NCI-H1105 (cell line): ENCODE measurements at places on chromosomes 3 and 15.

DNA sequence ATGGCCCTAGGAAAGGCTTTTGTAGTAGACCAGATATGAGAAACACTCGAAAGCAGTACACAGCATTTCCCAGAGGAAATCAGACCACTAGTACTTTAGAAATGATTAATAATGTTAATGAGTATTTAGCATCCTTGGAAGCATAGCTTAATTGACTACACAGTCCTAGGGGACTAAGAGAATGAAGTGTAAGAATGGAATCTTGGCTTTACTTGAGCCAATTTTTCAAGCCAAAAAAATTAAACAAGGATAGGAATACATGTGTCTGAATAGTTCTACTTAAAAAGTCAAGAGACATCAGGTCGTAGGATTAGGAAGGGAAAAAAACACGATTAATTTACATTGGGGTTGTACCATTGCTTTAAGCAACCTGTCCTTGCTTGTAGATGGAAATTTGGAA lies 38.2 kb downstream of the DPPA2 start:
- no peak for DNase-seq

DNA sequence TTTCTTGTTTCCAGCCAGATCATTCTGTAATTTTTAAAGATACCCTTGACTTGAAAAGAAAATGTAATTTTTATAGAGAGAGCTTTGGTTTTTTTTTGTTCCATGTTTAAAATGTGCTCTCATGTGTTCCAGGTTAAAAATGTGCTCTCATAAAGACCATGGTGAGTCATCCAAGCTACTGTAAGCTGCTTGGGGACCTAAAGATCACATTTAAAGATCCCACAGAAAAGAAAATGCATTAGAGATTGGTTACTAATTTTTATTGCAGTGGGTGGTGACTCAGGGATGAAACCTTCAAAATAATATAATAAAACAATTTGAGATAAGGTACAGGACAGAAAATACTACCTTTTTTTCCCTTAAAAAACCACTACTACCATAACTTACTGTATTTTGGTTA lies 11.0 kb downstream of the TCF12 start:
- no peak for DNase-seq

GRCh38 chr3:128549283-128550112 lies 56.5 kb upstream of the GATA2 start:
- no peak for DNase-seq

- DNase-seq = no peak
Observed at GRCh38 chr3:118544458-118544857, 490.2 kb downstream of the IGSF11 start.

- DNase-seq = no peak
Observed at GRCh38 chr3:82562896-82563295, 801.5 kb upstream of the GBE1 start.

DNA sequence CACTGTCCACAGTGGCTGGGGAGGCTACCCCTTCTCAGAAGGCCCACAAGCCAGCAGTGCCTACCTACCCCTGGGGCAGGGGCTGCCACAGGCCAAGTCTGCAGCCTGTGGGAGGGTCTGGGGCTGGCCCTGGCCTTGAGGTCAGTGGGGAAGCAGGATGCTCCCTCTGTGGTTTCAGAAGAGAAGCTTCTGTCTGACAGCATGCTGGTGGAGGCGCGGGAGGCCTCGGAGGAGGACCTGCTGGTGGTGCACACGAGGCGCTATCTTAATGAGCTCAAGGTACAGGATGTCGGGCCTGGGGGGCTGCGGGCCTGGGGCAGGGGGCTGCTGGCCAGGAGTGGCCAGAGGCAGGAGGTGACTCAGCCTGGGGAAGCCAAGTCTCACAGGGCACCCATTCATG lies 3.2 kb downstream of the HDAC11 start:
- DNase-seq = no peak

DNA sequence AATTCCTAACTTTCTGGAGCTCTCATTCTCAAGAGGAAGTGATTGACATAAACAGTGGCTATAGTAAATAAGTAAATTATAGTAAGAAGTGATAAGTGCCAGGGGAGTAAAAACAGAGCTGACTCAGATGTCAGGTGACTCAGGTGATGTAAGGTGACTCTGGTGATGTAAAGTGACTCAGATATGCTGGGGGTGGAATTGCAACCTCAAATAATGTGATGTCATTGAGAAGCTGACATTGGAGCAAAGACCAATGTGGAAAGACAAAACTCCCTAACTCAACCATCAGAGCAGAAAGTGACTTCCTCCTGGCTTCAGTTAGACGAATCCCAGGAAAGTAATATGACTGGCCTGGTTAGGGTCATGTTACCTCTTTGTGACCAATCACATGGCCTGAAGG lies 144.2 kb upstream of the SNTN start:
- DNase-seq = no peak

DNA sequence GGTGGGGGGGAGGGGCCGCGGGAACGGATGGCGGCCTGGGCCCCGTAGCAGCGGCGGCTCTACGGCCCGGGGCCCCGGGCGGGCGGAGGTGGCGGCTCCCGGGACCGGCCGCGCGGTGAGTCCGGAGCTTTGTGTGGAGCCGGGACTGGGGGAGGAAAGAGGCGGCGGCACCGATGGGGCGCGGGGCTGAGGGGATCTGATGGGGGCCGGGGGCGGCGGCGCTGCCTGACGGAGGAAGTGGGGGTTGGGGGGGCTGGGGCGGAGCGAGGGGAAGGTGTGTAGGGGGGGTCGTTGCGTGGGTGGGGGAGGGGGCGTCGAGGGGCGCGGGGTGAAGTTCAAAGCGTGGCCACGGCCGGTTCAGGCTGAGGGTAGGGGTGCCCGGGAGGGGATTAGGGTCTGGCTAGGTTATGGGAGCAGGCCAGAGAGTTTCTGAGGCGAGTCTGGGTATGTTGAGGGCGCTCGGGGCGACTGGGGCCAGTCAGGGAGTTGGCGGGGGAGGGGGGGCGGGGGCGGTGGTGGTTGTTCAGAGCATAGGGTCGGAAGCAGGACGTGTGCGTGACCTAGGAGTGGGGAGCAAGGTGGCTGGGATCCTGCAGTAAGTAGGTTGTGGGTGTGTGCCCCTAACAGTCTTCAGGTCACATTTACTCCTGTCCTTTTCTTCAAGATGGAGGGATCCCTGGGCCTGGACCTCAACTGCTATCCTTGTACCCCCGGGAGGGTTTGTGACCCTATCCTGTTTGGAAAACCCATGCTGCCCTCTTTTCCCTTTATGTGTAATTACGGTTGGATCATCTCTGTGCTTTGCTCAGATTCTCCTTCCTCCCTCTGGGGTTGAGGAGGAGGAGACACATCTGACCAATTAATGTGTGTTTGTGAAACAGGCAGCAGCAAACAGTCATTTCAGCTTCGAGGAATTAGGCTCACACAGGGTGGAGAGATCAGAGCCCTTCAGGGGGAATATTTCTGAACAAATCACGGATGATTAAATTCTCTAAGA lies 644 bp downstream of the ZNF609 start:
- peak; percentile 64 for DNase-seq

GRCh38 chr3:8638994-8639658 lies 5.5 kb downstream of the SSUH2 start:
- DNase-seq = no peak

DNA sequence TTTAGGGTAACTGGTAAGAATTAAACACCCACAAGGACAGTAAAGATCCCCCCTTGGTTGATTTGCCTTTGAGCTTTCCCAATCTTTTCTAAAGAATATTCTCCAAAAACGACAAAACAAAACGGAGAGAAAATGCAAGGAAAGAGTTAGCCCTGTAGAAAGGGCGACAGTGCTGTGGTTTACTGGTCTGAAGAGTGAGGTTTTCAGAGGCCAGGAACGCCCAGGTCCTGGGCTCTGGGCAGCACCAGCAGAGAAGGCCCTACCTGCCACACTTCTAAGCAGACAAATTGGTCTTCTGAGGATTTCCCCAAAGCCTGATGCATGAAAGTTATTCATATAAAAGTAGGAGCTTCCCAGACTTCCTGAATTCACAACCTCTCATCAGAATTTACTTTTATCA lies 119.3 kb downstream of the KCNMB2 start:
- DNase-seq = no peak

- no peak for DNase-seq
Observed at GRCh38 chr3:31249545-31249944, 283.2 kb upstream of the STT3B start.

GRCh38 chr3:52196977-52197376 lies 983 bp upstream of the ALAS1 start:
- no peak for DNase-seq

- no peak for DNase-seq
Observed at GRCh38 chr3:105907777-105908176, 39.0 kb upstream of the CBLB start.

- no peak for DNase-seq
Observed at GRCh38 chr3:14762701-14763100, 56.1 kb upstream of the FGD5 start.

DNA sequence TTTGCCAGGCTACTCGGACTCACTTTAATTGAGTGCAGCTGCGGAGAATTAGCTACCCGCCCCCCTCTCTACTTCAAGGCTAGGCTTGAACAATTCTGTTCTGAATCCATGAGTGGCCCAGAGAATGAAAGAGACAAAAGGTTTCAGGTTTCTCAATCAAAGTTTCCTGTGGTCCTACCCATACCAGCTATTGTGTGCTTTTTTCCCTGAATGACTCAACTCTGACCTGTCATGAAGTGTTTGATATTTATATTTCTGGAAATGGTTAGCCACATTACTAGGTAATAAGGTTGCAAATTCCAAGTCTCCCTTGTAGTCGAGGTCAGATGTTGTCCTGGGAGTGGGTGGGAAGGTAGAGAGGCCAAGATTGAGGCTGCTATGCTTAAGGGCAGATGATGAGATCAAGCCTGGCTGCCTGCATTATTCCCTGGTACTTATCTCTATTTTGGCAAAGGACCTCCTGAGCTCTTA lies 392.7 kb upstream of the TBL1XR1 start:
- peak; percentile 19 for DNase-seq

- DNase-seq = no peak
Observed at GRCh38 chr3:30370681-30371271, 235.6 kb upstream of the TGFBR2 start.

DNA sequence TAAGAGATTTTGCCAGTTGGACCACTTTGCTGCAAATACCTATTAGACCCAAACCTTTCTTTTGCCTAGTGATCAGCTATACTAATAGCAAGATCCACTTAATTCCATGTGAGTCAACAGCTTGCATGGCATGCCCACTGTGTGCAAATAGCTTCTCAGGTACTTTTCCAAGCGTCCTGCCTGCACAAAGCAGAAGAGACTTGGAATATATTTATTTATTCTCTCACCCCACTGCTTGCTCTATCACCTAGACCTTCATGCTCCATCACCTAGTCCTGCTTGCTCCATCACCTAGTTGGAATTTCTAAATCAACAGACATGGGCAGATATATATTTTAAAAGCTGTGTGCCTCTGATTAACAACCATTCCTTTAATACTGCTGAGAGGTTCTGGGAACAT lies 47.6 kb downstream of the MBNL1 start:
- DNase-seq = no peak

- DNase-seq = no peak
Observed at GRCh38 chr3:64188810-64189560, 36.3 kb downstream of the PRICKLE2 start.

GRCh38 chr3:51860703-51861665 lies at the start of gene IQCF2:
Gene IQCF2, plus strand, starts transcription at chr3:51861615. Its CDS starts 52 bp downstream, at chr3:51861667.
- no peak for DNase-seq

GRCh38 chr3:6526321-6526720 lies 334.6 kb upstream of the GRM7 start:
- DNase-seq = no peak

GRCh38 chr15:90259524-90259923 lies 5.9 kb upstream of the NGRN start:
- DNase-seq = no peak

- no peak for DNase-seq
Observed at GRCh38 chr3:112650482-112650881, 9.5 kb upstream of the CCDC80 start.

DNA sequence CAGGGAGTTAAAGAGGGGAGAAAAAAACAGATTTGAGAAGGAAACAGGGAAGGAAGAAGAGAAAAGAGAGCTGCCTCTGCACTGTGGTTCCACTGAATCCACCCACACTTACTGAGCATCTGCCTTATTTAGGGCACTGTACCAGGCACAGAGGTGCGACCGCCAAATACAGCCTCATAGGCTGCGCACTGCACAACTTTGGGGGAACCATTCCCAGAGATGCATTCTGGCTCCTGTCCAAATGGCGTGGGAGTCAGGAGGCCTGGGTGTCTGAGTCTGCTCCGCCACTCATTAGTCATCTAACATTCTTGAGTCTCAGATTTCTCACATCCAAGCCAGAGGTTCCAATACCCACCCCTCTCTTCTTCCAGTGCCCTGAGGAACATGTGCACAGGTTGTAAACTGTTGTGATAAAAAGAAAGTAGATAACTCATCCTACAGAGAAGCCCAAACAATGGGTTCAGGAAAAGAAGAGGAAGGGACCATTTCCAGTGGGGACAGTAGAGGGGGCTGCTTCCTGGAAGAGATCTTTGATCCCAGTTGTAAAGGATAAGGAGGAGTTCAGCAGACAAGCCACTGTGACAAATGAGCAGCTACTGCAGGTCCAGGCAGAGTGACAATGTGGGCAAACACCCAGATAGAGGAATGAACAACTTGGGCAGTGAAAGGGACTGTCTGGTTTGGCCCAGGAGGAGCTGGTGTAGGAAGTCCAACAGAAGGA lies 254.6 kb downstream of the UACA start:
- DNase-seq = no peak

DNA sequence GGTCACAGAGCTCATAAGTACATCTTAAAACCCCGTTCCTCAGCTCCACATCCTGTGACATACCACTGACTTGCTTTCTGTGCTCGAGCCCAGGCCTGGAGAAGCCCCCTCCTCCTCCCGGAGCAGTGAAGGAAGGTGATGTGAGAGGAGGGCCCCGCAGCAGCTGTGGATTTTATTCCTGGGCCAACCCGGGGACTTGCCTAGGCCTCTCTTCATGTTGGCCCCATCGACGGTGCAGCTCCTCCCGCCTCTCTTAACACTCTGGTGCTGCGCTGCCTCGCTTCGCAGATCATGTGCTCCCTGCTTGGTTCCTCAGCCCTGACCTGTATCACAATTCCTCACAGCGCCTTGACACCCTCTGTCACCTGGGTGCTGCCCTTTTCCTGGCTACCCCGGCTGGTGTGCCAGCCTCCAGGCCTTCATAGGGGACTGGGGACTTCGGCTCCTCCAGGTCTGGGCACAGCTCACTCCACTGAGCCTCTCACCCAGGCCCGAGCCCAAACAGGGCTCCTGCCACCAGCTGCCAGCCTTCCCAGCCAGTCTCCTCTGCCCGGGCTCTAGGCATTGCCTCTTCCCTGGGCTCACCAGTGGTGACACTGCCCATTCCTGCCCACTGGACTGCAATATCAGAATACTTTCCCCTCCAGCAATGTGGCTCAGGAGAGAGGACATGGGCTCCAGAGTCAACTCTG lies 21.5 kb downstream of the MAGEF1 start:
- DNase-seq = no peak

- no peak for DNase-seq
Observed at GRCh38 chr3:62592408-62592807, 219.1 kb upstream of the FEZF2 start.

DNA sequence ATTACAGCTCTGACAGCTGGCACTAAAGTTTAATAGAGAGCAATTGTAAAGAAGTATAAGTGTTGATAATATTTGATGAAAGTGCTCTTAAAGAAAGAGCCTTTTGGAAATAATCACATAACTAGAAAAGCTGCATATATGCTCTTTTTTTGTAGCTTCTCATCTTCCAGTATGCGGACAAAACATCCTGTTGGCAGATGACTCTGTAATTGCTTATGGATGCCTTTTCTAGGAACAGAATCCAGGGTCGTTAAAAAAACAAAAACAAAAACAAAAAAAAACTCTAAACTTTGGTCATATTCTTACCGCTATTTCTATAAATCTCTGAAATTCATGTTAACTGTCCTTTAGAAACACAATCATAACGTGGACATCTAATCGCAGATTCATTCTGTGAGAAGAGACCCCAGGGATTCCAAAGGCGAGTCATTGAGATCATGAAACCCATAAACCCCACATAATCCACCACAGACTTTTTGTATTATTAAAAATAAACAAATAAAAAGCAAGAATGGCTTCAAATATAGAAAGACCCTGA lies 109.8 kb downstream of the EPHA3 start:
- no peak for DNase-seq
